HT1080 (cell line): ENCODE measurements at places on chromosomes 12 and 14.

DNA sequence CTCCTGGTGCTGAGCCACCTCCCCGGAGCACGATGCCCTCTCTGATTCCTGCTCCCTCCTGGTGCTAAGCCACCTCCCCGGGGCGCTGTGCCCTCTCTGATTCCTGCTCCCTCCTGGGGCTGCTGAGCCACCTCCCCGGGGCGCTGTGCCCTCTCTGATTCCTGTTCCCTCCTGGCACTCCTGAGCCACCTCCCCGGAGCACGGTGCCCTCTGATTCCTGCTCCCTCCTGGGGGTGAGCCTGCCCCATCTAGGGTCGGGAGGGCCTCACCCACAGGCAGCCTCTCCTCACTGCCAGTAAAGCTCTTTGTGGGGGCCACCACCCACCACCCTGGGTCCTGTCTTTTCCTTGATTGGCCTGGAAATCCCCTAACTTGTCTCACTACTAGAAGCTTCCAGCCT, 327.6 kb upstream of the SFSWAP start:
- DNase-seq = no peak

DNA sequence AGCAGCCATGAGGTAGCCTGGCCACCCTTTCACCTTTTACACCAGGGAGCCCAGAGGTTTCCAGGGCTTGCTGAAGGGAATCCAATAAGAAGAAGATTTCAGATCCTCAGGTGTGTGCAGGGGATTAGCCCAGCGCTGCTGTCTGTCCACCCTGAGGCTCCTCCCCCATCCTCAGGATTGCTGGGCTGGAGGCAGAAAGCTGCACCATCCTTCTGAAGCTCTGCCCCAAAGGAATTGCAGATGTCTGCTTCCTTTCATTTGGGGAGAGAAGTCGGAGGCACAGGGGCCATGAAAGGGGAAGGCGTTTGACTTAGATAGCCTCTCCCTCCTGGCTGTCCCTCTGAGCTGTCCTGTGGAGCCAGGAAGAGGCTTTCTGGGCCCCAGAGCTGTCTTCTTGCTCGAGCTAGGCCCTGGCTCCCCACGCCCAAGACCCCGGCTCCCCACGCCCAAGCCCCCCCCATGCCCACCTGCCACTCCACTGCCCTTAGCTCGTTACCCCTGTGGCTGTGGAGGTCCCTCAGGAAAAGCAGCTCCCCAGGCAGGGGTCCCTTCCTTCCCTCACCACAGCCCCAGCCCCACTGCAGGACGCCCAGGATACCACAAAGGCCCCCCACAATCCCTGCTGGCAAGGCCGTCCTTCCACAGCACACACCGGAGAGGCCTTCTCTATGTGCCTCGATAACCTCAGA, 359.0 kb downstream of the CACNA1C start:
- no peak for DNase-seq

GRCh38 chr12:71848212-71848611, 8.7 kb downstream of the TBC1D15 start:
- DNase-seq = no peak

DNA sequence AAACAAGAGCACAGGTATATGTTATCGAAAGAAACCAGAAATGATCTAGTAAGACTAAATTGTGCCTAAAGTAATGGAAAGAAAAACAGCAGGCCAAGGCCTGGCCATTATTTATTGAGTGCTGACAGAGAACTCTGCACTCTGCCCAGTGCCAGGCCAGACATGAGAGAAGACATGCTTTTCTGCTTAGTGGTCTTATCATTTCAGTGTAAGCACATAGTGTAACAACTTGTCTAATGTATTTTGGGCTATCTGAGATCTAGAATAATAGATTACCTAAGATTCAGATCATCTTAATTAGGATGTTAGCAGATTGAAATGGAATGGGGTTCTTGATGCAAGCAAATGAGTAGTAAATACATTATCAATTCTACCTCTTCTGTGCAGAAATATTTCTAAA, 278.3 kb downstream of the AKAP6 start:
- no peak for DNase-seq

DNA sequence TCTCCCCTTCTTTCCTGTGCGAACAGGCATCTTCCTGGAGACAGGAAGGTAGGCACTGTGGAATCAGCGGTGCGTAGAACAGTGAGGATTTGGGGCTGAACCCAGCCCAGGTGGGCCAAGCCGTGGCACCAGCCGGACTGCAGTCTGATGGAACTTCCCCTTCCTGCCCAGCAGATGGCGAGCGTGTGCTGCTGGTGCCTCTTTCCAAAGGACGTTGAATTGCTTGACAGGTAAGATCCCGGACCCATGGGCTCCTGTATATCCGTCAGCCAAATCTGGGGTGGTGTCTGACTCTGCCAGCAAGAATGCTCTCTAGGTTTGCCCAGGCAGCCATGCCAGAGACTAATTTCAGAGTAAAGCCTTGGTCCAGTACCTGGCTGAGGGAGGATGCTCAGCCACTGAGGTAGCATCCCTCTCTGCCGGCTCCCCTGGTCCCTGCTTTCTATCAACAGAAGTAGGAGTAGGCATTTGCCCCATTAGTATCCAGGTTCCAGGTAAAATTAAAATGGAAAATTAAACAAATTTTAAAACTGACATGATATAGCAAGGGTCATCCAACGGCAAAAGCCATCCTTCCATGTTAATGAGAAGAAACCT, 21.1 kb upstream of the KCNA5 start:
- peak; percentile 7 for DNase-seq

DNA sequence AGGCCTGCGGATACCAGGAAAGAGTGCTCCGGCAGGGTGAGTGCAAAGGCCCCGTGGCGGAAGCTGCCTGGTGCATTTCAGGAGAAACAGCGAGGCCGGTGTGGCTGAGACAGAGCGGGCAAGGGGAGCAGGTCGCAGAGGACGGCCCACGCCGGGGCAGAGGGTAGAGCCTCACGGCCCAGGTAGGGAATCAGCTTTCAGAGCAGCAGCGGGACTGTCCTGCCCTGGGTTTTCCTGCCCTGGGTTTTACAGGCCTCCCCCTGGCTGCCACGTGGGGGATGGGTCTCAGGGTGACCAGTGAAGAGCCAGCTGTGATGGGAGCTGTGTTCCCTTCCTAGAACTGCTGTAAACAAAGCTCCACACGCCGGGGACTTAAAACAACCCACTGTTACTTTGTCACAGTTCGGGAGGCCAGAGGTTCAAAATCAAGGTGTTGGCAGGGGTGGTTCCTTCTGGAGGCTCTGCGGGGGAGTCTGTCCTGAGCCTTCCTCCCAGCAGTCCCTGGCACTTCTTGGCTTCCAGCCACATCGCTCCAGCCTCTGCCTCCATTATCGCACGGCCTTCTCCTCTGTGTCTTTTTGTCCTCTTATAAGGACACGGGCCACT, 10.4 kb downstream of the NCOR2 start:
- no peak for DNase-seq

- DNase-seq = no peak
Measured at GRCh38 chr12:94041850-94042249, 106.5 kb upstream of the PLXNC1 start.

DNA sequence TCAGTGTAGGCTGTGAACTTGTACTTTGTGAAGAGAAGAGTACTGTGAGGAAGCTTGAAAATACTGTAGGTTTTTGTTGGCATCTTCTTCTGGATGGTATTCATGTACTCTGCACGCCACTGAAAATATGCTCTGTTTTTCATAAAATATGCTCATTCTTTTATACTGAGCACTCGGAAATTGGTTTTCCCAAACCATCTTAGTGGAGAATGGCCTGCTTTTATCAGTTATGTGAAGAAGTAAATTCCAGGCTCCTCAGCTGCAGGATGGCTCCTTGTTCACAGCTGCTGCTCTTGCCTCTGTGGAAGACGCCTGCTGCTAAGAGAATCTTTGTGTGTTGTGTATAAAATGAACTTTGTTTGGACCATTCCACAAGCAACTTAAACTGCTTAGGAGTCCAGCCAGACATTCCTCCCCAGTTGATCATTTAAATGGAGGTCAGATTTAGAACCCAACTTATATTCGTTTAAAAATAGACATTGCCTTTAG, 443.5 kb upstream of the RGS6 start:
- DNase-seq = no peak

- DNase-seq = no peak
Measured at GRCh38 chr12:64522807-64523206, 70.9 kb downstream of the TBK1 start.
